ENCODE measurements at places on chromosomes 13 and 19.

DNA sequence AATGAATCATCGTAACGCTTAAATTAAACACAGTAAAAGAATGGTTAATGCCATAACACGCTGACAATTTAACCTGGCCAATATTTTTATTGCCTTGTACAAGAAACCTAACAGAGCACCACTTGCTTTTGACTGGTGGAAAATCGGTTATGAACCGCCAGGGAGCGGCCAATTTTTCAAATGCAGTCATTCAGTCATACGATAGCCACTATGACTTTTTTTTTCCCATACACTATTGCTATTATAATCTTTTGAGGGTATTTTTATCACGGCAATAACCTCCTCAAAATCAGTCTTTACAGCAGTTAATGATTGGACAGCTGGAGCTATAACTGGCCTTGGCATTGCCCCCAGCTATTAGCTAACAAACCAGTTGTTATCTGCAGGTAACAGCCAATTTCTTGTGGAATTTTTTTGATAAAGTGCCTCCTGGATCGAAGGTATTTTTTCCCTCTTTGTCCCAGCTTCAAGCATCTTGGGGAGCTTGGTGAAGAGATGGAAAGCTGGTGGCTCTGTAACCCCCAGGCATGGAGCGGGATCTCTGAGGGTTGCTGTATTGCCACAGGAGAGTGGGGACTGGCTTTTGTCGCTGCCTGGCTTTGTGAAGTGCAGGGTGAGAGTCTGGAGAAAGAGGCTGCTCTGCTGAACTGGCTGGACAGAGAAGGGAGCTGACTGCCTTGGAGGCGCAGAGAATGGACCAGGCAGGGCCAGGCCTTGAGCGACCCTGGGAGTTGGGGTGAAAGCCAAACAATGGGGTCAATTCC, 198.4 kb upstream of the ZNF536 start:
- no peak for DNase-seq

GRCh38 chr13:39910833-39911232, 255.4 kb downstream of the COG6 start:
- DNase-seq = no peak

DNA sequence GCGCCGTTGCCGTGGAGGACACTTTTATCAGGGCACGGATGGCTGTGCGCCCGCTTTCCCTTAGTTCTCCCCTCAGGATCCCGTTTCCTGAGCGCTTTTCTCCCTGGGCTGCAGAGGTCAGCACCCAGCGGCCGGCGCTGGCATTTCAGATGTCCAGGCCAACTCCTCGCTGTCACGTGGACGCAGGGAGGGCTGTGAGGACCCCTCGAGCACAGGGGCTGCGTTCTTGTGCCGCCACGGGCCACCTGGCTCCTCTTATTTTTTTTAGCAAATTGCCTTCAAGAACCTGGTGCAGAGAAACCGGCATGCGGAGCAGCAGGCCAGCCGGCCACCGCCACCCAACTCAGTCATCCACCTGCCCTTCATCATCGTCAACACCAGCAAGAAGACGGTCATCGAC, 22.3 kb downstream of the ATP4B start:
- no peak for DNase-seq

DNA sequence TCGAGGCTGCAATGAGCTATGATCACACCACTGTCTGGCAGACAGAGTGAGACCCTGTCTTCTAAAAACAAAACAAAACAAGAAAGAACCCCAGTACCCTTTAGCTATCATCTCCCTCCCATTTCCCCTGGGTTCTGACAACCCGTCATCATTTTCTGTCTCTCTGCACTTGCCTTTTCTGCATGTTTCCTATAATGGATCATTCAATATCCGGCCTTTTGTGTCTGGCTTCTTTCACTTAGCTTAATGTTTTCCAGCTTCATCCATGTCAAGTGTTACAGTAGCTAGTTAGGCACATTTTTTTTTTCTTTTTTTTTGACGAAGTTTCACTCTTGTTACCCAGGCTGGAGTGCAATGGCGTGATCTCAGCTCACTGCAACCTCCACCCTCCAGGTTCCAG, 16.5 kb downstream of the AP2S1 start:
- DNase-seq = no peak

- DNase-seq = no peak
These were observed 823.5 kb downstream of the GPC5 start for GRCh38 chr13:92221916-92222315.

DNA sequence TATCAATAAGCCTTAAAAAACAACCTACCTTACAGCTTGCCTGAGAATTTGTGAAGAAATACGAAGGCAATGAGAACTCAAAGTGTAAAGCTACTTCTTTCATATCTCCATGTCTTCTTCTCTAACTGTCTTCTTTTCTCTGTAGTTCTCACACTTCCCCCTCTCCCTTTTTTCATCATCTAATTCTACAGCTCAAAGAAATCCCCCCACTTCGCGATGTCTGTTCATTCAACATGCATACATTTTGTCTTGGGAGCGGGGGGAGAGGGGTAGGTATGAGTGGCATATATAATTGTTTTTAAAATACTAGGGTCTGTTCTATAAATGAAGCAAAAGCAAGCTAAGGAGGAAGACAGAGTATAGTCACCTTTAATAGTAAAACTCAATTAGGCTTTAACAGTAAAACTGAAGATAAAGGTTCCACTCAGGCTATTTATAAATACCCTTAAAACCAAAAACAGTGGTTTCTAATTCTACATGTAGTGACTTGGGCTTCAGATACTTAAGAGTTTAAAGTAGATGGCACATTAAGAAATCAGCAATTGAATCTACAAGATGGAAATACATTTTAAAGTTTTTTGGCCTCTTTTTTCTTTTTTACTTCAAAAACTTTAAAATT, 106.9 kb downstream of the KLF12 start:
- no peak for DNase-seq

DNA sequence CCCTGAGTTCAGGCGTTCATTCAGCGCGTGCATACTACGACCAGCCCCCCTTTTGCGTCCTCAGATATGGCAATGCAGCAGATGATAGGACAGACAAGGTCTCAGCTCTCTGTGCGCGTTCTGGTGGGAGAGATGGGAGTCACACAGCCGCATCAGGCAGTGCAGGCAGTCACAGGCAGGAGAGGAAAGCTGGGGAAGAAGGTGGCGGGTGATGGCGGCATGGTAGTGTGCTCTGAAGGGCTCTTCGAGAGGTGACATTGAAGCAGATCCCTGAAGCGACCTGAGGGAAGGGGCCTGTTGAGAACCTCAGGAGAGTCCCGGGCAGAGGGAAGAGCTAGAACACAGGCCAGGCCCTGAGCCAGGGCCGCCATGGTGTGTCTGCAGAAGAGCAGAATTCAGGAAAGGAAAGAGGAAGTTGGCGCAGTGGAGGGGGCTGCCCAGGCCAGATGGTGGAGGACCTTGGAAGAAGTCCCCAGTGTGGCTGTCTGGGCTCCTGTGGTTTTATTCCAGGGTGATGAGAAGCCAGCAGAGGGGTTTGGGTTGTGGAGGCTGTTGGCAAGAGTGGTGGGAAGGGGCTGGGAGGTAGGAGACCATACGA, 3.5 kb downstream of the USF2 start:
- no peak for DNase-seq

GRCh38 chr19:38580080-38580479, 37.7 kb downstream of the MAP4K1 start:
- DNase-seq = no peak

DNA sequence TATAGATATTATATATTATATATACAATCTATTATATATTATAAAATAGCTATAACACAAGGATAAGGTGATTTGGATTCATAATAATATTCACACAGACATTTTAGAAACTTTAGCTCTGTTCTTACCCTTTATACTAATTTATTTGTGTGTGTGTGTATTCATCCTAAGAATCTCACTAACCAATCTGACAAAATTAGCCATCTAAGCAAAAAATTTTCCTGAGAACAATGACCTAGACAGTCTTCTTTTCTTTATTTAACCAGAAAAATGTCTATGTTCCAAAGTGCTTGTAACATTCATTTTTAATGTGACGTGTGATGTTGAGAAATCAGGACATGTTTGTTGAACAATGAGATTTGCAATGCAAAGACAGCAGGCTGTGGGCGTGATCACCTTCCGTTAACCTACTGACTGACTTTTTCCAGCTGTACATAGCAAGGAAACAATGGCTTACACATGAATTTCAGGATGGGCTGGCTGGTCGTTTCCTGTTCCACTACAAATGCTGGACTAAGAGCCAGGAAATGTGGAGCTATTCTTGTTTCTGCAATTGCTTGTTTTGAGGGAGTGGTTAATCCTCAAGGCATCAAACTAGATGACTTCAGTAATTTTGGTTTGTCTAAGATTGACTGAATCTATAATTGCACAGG, 634.6 kb upstream of the ARGLU1 start:
- DNase-seq = no peak

GRCh38 chr13:95620030-95620824, 24.3 kb downstream of the DZIP1 start:
- no peak for DNase-seq

GRCh38 chr19:56270676-56271075, 1.9 kb upstream of the EDDM13 start:
- no peak for DNase-seq

DNA sequence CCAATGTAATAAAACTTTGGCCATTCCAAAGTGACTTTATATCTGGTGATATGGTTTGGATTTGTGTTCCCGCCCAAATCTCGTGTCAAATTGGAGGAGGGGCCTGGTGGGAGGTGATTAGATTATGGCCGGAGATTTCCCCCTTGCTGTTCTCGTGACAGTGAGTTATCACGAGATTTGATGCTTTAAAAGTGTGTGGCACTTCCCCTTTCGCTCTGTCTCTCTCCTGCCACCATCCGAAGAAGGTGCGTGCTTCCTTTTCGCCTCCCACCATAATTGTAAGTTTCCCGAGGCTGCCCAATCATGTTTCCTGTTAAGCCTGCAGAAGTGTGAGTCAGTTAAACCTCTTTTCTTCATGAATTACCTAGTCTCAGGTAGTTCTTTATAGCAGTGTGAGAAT, 9.3 kb upstream of the NALCN start:
- DNase-seq = no peak

- DNase-seq = no peak
These were observed 154.7 kb downstream of the URI1 start for GRCh38 chr19:30096596-30097370.

GRCh38 chr19:8174706-8175105, 25.3 kb upstream of the FBN3 start:
- DNase-seq = no peak

DNA sequence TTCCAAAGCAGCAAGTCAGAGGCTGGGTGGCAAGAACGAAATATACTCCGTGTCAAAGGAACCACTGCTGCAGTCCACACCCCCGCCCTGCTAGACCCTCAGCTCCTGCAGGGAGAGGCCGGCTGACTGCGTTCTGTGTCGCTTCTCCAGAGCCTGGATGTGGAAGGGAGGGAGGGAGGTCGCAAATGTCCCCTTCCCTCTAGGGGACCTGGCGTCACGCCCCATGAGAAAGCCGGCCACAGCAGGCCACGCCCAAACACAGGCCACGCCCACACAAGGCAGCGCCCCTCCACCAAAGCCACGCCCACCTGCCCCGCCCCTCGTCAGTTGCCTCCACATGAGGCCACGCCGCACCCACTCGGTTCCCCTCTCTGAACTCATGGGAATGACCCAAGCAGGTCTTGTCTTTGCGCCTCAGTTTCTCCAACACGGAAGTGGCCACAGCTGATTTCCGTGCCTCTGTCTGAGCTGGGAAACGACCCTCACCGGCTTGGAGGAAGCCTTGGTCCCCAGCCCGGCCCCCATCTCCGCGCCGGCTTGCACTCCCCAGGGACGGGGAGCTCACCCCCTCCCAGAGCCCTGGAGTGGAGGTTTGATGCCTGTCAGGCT, 38.4 kb upstream of the TCF3 start:
- DNase-seq = no peak

DNA sequence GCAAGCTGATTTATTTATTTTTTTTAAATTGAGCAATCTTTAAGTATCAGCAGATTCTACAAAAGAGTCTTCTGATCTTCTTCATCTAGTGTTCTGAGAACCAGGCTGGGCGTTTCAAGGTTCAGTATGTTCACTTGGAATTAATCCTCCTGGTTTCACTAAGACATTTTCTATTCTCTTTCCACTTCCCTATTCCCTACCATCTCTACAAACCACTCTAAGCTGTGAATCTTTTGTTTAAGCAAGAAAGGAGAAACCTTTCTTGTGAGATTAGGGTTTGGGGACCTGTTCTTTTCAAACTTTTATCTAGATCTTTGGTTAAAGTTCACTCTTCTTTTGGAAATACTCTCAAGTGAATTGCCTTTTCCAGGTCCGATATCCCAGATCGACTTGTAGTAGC, 59.3 kb downstream of the URI1 start:
- DNase-seq = no peak

DNA sequence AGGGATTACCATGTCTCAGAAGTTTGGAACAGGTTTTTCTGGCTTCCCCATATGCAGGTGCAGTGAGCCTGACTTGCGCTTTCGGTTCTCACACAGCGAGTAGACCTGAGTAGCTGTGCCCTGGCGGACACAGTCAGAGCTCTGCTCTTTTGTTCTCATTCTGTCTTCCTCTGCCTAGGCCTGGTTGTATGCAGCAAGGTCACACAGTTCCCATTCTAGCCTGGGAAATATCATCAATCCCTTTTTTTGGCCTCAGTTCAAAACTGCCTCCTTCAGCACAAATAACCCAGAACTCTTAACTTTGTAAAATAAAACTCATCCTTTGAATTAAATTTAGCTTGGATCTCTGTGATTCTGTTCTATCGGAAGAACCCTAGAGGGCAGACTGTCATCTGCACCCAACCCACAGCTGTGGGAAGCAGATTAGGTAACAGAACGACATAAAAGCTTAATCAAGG, 10.2 kb downstream of the OXGR1 start:
- no peak for DNase-seq

DNA sequence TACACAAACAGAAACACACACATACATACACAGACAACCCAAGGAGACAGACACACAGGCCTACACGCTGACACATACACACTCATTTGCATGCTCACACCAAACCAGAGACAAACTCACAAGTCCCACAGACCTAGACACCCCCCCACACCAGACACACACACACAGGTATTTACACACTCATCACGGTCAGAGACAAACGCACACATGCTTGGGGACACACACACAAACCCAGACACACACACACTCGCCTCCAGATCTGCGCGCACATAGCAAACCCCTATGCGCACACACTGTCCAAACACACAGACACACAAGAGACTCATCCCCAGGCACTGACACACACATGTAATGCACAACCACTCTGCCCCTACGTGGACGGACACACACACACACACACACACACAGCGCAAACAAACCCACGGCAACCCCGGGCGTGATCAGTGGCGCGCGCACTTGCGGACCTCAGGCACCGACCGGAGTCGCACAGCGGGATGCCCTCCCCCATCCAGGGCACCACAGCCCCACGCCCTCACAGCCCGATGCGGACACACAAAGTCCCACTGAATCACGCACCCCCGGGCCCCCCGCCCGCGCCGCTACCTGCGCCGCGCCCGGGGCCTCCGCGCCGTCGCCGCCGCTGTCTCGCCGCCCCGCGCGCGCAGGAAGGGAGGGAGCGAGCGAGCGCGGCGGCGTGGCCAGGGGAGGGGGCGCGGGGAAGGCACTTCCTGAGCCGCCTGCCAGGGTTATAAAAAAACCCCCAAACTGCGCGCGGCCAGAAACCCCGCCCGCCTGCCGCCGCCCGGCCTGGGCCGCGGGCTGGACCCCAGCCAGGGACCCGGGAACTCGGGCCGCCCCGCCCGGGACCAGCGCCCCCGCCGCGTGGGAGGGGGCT, at the start of gene ADAMTS10:
Gene ADAMTS10 (minus strand): TSS at position 675 of the 895 bp plus-strand sequence. CDS start 5,005 bp downstream, outside the sequence.
- no peak for DNase-seq
